Renal pelvis (tissue), 12 donors: ENCODE measurements at places on chromosomes 3 and 15. TPM values are rescaled to one million over a fixed set of nuclear protein-coding genes. Genes with fewer than 3 reads are reported as not detected.

- DNase-seq: no peak
These were observed 101.3 kb upstream of the NANOGP8 start for GRCh38 chr15:35186346-35186745.

DNA sequence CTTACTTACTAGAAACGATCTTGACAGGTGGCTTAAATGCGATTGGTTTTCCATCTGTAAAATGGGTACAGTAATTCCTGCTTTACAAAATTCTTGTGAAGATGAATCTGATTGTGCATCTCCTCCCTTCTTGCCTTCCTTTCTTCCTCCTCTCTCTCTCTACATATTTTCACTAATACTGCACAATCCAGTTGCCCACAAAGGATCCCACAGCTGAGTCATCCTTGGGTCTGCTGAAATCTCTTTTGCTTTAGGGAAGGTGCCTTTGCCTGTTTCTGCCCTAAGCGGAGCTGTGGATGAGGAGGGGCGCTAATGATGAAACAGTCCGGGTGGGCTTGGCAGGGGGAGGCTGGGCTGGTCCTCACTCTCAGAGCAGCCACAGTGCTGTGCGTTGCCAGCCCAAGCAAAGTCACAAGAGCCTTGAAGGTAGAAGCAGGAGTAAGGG is 46.1 kb downstream of the AMOTL2 start:
- no peak for DNase-seq

Gene ZNF80
- not detected for polyA plus RNA-seq

Gene GRIP2
- polyA plus RNA-seq: 1.1 TPM

DNA sequence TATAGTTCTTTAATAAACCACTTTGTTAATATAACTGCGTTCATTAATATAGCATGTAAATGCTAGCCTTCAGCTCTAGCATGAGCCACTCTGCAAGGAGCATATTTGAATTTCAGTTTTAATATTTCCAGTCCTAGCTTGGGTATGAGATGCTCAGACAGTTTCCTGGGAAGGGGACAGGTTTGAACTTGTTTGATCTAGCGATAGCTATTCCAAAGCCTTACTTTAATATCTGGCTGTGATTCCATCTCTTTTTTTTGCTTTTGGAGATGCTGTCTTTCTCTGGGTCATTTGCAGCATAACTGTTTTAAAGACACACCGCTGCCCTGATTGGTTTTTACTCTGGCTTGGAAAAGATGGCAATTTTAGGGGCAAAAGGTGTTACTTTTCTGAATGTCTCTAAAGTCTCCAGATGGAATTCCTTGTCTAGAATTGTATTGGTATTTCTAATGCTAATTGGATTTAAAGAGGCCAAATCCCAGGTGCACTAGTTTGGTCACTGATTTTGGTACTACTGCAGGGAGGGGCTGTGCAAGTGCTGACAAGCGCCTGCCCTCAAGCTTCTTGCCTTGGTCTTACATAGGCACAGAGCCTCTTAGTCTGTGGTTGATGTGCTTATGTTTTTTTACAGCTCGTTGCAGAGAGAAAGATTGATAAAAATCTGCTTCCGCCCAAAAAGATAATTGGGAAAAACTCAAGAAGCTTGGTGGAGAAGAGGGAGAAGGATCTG is 2.8 kb downstream of the NISCH start:
- no peak for DNase-seq

Gene MAP6D1
- 0.86 TPM for polyA plus RNA-seq

DNA sequence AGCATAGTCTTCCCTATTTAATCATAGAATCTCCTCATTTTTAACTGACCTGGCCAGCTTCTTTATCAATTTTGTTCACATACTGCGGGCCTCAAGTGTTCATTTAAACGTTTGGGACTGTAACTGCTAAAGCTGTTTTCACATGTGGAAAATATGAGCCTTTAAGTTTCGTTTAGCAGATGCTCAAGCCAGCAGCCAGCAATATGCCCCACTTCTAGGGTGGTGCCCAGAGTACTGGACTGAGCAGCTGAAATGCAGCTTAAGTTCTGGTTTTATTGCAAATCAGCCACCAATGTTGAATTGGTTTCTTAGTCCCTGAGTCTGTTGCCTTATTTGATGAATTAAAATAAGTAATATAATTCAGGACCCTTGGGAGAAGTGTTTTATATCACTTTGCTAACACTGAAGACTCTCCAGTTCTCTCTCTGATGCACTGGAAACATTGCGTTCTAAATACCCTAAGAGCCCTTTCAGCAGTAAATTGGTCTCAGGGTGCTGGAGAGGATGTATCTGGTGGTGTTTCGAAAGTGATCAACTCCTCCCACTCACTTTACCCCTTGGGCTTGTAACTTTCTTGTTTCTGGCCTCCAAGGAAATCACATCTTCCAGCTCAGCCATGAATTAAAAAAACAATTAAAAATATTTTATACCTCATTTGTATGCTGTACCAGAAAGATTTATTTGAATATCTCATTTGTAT is 61.7 kb downstream of the B3GALNT1 start:
- no peak for DNase-seq

DNA sequence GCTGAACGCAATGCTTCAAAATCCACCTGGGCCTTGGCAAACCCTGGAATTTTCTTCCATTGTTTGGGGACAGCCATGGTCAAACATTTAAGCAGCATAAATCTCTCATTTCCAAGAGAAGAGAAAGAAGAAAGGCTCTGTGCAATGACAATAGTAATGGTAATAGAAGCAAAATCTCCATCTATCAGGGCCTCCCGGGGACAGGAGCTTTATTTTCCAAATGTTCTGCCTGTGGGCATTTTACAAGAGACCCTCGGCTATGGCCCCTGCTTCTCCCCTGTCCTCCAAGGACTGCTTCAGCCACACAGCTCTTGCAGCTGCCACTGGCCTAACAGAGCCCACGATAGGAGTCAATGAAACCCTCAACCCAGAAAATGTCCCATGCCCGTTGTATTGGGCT is 12.7 kb upstream of the FAM240A start:
- DNase-seq: no peak

Gene PLA2G4D
- polyA plus RNA-seq: 0.22 TPM

GRCh38 chr15:81293728-81294515 is 30.0 kb downstream of the STARD5 start:
- no peak for DNase-seq

DNA sequence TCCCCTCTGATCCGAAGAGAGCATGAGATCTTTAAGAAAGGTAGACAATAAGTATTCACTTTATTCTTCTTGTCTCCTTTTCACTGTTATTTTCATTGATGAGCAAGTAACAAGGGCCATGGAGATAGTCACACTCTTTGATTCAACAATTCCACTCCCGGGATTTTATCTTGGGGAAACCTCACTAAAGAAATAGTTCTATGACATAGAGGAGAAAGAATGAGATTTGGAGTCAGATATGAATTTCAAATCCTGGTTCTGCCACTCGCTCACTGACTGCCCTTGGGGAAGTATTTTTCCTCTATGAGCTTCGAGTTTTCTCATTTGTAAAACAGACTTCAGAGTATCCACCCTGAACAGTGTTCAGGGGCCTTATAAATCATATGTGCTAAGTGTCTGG is 514.6 kb downstream of the NLGN1 start:
- DNase-seq: no peak

GRCh38 chr3:168141405-168141998 is 45.8 kb upstream of the GOLIM4 start:
- DNase-seq: no peak

DNA sequence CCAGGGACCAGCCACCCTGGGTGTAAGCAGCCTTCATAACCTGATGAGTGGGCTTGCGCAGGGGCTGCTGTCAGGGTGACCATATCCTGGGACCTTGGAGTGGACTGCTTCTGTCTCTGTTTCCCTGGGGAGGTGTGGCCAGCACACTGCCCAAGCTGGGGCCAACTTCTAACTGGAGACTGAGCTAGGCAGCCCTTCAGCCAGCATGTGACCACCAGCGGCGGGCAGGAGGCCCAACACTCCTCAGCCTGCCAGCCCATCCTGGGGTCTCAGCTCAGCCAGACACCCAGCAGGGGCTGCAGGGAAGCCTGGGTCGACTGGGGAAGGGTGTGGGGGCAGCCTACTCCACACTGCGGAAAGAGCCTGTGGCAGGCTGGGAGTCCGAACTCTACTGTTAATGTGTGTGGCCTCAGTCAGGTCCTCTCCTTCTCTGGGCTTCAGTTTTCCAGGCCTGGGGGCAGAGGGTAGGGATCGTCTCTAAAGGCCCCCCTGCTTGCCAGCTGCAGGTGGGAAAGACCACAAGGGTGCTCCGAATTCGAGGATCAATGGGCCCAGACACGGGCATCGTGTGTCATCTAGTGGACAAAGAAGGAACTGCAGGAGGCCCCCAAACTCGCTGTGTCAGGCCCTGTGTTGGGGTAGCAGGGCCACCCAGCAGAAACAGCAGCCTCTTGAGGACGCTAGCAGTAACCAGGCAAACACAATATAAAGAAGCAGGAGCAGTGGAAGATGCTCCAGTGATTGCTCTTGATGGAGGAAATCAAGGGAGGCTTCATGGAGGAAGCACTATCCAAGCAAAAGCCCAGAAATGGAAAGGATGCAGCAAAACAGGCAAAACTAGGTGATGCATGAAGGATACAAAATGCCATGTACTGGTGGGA is 2.0 kb upstream of the SEMA3G start:
- peak; percentile 48 for DNase-seq

Gene GOLGA8H
- polyA plus RNA-seq: 2.1 TPM

GRCh38 chr3:61897848-61898247 is 336.5 kb downstream of the PTPRG start:
- no peak for DNase-seq

GRCh38 chr3:100354850-100355249 is 20.3 kb downstream of the NIT2 start:
- DNase-seq: no peak

GRCh38 chr3:79250746-79251145 is 517.1 kb downstream of the ROBO1 start:
- DNase-seq: no peak

- peak; percentile 45 for DNase-seq
These were observed 907 bp downstream of the PLXNA1 start for GRCh38 chr3:126983653-126984390.

Gene APOD
- 10.0 TPM for polyA plus RNA-seq

GRCh38 chr3:140443806-140444205 is 234.1 kb upstream of the TRIM42 start:
- DNase-seq: no peak

- DNase-seq: no peak
These were observed 5.9 kb downstream of the DUOX2 start for GRCh38 chr15:45107941-45108630.

- no peak for DNase-seq
These were observed 197.1 kb downstream of the SATB1 start for GRCh38 chr3:18228060-18228459.

Gene RMDN3
- 40.8 TPM for polyA plus RNA-seq

GRCh38 chr3:69239063-69239462 is 116.7 kb upstream of the LMOD3 start:
- DNase-seq: no peak

Gene CCDC39
- 12.3 TPM for polyA plus RNA-seq

DNA sequence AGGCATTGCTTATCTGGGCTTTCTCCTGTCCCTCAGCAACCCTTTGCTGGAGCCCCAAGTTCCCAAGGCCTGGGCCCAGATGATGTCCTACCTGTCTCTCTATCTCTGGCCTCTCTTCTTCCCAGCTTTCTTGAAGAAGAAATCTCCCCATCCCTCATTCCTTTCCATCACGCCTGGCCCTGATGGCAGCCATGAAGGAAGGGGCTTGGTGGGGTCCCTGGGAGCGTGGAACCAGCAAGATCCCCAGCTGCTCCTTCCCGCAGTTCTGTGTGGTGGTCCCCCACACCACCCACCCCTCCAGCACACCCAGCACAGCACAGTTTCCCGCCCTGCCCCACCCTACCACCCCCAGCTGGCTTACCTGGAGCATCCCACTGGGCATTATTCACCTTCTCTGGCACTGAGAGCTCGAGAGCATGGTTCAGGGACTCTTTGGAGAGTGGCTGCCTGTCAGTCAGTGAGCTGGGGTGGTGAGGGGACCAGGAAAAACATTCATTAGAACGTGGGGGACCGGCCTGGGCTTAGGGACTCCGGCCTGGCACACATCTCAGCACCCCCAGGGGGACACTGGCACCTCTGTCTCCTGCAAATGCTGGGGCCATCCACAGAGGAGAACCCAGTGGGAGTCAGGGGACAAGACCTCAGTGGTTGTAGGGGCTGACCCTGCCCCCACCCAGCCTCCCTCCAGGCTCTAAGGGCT is 26.6 kb downstream of the ACSBG1 start:
- no peak for DNase-seq

Gene VEPH1
- 58.5 TPM for polyA plus RNA-seq

GRCh38 chr3:87127281-87127680 is 99.8 kb upstream of the CHMP2B start:
- DNase-seq: no peak

Gene GPR15
- polyA plus RNA-seq: not detected

- DNase-seq: peak; percentile 29
These were observed 26.9 kb downstream of the PIERCE2 start for GRCh38 chr15:55434989-55435825.

Gene IL5RA
- 1.0 TPM for polyA plus RNA-seq

DNA sequence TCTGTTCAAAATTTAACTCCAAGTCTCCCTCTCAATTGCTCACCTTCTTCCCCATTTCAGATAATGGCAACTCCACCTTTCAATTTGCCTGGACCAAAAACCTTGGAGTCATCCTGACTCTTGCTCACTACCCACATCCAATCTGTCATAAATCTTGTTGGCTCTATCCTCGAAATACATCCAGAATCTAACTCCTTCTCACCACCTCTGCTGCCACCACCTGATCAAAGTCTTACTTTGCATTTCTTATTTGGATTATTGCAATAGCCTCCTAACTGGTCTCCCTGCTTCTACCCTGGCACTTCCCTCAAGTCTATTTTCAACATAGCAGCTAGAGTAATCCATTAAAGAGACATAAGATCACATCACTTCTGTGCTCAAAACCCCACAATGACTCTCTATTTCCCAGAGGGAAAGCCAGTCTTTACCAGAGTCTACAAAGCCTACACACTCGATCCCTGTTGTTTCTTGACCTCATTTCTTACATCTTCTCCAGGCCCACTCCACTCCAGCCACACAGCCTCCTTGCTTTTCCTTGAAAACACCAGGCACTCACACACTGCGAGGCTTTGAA is 86.6 kb downstream of the GPR156 start:
- DNase-seq: no peak

DNA sequence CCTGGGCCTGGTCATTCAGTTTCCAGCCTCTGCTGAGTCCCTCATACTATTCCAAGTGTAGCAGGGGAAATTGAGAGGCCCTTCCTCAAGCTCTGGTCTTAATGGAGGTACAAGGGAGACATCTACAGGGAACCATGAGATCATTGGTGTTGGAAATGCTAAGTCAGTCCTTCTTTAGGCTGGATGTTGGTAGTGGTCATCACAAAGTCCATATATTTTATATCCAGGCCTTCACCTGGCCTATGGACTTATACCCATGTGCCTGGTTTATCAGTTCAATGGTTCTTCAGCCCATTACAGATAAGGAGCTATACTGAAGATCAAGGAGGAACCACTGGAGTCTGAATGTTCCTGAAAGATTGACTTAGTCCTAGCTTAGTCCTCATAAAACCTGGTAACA is 135.0 kb downstream of the STAG1 start:
- no peak for DNase-seq

GRCh38 chr3:172980849-172981248 is 160.2 kb downstream of the SPATA16 start:
- no peak for DNase-seq

DNA sequence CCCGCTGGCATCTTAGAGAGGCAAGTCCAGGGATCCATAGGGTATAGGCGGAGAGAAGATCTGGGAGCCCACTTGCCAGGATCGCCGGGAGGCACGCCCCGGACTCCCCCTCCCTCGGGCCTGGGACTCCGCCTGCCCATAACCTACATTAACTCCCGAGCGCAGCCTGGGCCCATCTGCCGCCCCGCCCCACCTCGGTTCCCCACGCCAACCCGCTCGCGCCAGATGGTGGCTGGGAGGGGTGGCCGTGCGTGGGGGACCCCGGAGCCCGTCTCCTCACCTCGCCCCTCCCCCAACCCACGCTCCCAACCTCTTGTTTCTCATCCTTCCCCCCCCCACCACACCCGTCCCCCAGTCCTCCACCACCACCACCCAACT is 1.7 kb upstream of the DLL4 start:
- DNase-seq: no peak

Gene DLL4
- 7.3 TPM for polyA plus RNA-seq
